ENCODE measurements at places on chromosomes 2 and 18.

- DNase-seq: no peak
Observed at GRCh38 chr18:47915229-47915628, 15.2 kb downstream of the SMAD2 start.

DNA sequence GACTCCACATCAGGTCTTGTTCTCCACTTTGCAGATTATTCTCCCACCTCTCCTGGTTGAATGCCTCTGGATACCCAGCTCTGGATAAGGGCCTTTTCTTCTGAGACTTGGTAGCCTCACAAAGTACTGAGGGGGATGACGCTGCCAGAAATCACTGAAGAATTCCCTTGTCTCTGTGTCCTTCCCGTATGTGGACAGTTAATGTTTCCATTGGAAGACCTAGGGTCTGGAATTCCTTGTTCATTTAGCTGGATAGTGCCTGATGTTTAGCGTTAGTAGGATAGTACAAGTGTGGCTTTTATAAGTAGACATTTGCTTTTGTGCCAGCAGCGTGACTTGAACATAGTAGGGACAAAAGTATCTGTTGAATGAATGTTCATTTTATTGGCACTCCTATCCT, 76.9 kb downstream of the CLHC1 start:
- no peak for DNase-seq

GRCh38 chr2:8590938-8591337, 90.9 kb upstream of the ID2 start:
- DNase-seq: no peak

DNA sequence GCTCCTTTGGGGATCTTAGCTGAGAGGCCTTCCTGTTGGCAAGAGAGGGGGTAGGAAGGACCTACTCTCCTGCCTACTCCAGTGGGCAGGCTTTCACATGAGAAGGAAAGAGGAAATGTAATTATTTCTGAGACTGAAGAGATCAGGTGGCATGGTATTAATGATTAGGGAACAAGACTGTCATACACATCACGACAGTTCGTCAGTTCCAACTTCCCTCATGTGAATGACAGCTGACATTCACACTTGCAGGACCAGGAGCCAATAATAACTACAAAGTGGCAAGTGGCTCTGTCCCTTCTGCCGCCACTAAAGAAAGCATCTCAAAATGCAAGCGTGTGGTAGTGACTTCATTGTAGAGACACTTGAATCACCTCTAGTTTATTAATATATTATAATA, 90.0 kb downstream of the ZCCHC2 start:
- DNase-seq: no peak

DNA sequence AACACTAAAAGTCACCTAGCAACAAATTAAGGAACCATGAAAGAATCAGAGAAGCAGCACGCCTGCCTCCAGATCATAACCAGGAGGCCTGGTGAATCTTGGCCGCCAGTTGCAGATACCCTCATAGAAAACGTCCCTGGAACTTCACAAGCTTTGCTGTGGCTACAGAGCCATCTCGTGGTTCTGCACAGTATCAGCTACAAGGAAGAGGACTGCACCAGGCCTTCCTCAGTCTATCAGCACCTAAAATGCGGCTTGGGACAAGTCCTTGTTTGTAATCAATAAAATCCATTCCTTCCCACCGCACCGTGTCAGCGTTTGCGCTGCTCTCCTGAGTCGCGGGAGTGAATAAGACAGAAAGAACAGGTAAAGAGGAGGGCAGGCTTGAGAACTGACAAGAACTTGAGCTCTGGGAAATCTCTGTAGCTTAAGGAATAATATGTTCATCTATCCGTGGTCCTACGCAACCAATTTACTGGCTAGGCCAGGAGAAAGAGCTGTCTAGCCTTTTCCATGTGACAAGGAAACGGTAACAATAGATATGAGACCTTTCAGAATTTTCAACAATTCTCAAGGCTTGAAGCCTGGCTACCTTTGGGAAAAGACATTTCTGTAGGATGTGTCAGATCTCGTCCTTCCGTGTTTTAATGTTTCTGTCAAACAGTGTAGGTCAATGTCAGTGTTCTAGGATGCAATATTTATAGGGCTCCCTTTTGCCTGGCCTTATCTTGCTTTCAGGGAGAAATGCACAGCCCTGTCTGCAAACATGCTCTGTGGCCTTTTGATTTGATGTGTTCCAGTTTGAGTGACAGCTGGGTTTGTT, 128.5 kb upstream of the RAB12 start:
- DNase-seq: no peak

DNA sequence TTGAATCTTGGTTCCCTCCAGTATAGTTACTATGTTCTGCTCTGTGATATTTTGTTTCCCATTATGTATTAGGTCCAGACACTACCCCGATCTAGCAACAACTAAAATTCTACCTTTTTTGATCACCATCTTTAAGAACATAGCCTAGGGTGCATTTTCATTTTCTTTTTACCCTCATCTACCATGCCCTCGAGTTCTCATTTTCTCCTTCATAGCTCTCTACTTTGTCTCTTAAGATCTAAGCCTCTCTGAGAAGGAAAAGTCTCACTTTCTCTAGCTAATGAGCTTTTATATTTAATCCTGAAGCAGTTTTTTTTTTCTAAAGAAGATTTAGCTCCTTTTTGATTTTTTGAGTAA, 1089.4 kb upstream of the SLC39A10 start:
- DNase-seq: no peak

GRCh38 chr18:27954226-27954625, 222.7 kb downstream of the CDH2 start:
- DNase-seq: no peak

GRCh38 chr2:21041943-21042707, 1.7 kb downstream of the APOB start:
- no peak for DNase-seq

DNA sequence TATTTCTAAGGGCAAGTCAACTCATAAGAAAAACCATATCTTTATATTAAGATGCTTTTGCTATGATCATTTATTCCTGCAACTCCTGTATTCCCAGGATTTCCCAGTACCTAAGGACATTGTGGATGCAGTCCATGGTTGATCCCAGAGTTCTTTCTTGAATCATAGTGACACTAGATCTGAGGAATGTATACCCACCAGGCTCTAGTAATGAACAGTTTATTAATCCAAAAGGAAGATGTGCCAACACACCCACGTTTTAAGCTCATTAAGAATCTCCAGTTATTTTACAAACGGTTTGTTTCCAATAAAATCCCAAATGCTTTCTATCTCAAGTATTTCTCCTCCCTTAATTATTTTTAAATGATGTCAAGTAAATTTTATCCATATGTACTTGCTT, 210.8 kb upstream of the ZEB2 start:
- no peak for DNase-seq

DNA sequence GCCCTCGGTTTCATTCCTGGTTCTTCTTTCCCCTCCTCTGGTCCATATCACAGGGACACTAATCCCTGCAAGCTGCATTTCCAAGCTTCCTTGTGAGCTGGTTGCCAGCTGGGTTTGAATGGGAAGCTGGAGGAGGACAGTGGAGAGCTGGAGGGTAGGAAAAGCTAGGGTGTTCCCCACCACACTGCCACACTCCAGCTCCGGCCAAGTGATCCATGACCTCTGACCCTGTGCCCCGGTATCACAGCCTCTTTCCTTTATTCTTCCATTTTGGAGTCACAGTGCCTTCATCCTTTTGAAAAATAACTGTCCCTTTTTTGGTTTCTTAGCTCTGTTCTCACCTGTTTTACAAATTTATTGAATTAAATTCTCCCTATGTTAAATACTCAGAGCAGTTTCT, 13.1 kb upstream of the NR4A2 start:
- no peak for DNase-seq

- no peak for DNase-seq
Observed at GRCh38 chr2:8254791-8255447, 426.9 kb upstream of the ID2 start.
